ENCODE measurements at places on chromosomes 3 and 15.

- H3K27ac ChIP-seq = no peak overlapping the region
- no peaks in the 10 kb centered on the region for H3K27me3 ChIP-seq
- peaks cover 15% of the 10 kb centered on the region for H3K36me3 ChIP-seq
- peaks cover 1% of the 10 kb centered on the region for H3K4me1 ChIP-seq
- DNase-seq = peak; percentile 14
These were observed 697 bp upstream of the TRIM69 start for GRCh38 chr15:44735482-44736180.

GRCh38 chr3:162740941-162741596 lies 1244.5 kb downstream of the OTOL1 start:
- H3K4me1 ChIP-seq = no peaks in the 10 kb centered on the region
- no peak overlapping the region for H3K27ac ChIP-seq
- H3K36me3 ChIP-seq = no peaks in the 10 kb centered on the region
- no peaks in the 10 kb centered on the region for H3K27me3 ChIP-seq
- no peak overlapping the region for H3K4me3 ChIP-seq
- no peak for DNase-seq

- DNase-seq = no peak
- H3K27me3 ChIP-seq = peaks cover 30% of the 10 kb centered on the region
- no peaks in the 10 kb centered on the region for H3K36me3 ChIP-seq
- H3K4me1 ChIP-seq = peaks cover 17% of the 10 kb centered on the region
- H3K4me3 ChIP-seq = no peak overlapping the region
- no peak overlapping the region for H3K27ac ChIP-seq
These were observed 30.1 kb upstream of the RPL32 start for GRCh38 chr3:12871404-12871983.

- H3K4me3 ChIP-seq = peak overlapping the region; percentile 82
- peaks cover 12% of the 10 kb centered on the region for H3K4me1 ChIP-seq
- H3K36me3 ChIP-seq = no peaks in the 10 kb centered on the region
- no peak for DNase-seq
These were observed 849 bp upstream of the HDAC11 start for GRCh38 chr3:13479332-13479581.

DNA sequence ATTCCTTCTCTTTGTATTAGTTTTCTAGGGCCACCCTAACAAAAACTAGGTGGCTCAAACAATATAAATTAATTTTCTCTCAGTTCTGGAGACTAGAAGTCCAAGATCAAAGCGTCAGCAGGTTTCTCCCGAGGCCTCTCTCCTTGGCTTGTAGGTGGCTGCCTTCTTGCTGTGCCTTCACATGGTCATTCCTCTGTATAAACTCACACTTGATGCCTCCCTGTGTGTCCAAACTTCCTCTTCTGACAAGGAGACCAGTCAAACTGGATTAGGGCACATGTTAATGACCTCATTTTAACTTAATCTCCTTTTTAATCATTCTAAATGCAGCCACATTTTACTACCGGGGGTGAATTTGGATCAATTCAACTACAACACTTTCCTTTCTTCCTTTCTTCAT lies 691.1 kb downstream of the DIPK2A start:
- no peaks in the 10 kb centered on the region for H3K36me3 ChIP-seq
- no peak for DNase-seq
- H3K27ac ChIP-seq = no peak overlapping the region
- H3K4me1 ChIP-seq = no peaks in the 10 kb centered on the region

DNA sequence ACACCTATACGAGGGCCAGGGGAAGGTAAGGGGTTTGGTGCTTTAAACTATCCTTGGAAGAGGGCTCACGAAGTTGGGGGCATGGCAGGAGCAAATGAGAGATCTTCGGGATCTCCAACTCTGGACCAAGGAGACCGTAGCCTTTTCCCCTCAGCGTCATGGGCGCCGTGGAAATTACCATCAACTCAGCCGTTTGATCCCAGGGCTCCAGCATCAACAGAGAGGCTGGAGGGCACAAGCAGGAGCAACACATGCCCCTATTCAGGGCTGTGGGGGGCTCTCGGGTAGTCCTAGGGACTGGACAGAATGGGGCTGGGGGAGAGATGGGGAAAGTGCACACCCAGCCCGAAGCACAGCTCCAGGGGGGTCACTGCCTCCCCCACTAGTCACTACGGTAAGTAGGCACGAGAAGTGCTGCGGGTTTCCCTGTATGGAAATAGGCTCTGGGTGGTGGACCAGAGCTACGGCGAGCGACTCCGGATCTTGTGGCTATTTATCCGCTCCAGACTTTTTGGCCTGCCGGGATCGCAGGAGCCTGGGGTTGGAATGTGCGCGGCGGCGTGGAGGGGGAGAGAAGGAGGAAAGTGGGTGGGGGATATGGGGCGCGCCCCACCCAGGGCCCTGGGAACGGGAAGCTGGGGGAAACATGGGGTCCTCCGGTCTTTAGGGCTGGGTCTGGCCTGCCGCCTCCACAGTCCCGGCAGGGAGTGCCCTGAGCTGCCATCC lies 539 bp upstream of the LAMB2 start:
- DNase-seq = peak; percentile 94
- H3K4me1 ChIP-seq = peaks cover 41% of the 10 kb centered on the region
- peaks cover 4% of the 10 kb centered on the region for H3K27me3 ChIP-seq
- H3K36me3 ChIP-seq = peaks cover 33% of the 10 kb centered on the region
- H3K27ac ChIP-seq = peak overlapping the region; percentile 91
- H3K4me3 ChIP-seq = peak overlapping the region; percentile 73

- peaks cover 6% of the 10 kb centered on the region for H3K4me1 ChIP-seq
- no peaks in the 10 kb centered on the region for H3K36me3 ChIP-seq
- H3K27ac ChIP-seq = peak overlapping the region; percentile 19
- no peak overlapping the region for H3K4me3 ChIP-seq
These were observed 196.7 kb downstream of the PLCH1 start for GRCh38 chr3:155548195-155548594.

DNA sequence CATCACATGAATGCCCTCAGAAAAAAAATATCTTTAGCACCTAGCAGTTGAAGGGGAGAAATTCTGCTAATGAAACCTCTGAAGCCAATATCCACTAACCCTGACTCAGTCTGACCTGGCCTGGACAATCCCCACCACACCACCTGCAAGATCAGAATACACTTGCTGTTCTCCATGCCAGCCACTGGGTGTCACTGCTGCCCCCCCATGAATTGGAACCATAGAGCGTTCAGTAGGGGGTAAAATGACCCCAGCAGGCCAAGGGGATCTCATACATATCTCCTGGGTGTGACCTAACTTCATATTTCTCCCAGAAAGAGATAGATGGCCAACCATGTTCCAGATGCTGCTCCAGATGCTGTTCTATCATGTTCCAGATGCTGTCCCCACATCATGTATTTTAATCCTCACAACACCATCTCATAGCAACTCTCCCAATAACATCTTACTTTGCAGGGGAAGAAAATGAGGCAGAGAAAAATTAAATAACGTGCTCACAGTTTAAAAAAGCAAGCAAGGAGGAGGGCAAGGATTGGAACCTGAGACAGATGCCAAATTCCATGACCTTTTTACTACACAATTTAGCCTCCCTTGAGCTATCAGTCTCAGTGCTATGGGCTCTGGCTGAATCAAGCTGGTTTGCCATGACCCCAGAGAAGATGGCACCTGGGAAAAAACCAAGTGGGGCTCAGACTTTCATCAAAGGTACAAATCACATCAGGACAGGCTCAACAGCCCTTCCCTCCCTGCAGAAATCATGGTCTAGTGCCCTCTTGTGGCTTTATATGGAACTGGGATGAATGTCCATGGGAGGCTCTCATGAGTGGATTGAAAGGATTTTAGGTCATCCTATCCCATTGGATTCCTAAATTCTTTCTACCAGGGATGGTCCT lies 12.4 kb downstream of the NTRK3 start:
- H3K36me3 ChIP-seq = no peaks in the 10 kb centered on the region
- H3K4me1 ChIP-seq = peaks cover 3% of the 10 kb centered on the region
- no peak overlapping the region for H3K4me3 ChIP-seq
- H3K27ac ChIP-seq = no peak overlapping the region

- DNase-seq = no peak
- H3K4me3 ChIP-seq = no peak overlapping the region
- no peak overlapping the region for H3K27ac ChIP-seq
These were observed 60.7 kb downstream of the CAPN7 start for GRCh38 chr3:15266510-15267376.

DNA sequence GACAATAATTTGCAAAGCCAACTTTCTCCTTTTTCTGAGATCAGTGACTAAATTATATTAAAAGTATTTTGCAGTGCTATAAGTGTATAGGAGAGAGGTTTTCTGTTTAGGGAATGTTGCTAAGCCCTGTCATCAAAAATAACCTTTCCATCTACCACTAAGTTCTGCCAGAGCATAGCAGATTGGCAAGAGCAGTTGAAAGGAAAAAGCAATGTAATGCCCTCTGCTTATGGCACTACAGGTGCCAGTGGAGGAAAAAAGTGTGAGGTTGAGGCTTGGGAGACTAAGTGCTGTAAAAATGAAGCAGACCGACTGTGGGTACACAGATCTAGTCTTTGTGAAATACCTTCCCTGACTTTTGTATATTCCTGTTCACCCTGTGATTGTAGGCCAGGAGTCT lies 11.5 kb downstream of the FILIP1L start:
- H3K4me3 ChIP-seq = no peak overlapping the region
- DNase-seq = no peak
- H3K4me1 ChIP-seq = peaks cover 10% of the 10 kb centered on the region
- H3K27ac ChIP-seq = no peak overlapping the region
- no peaks in the 10 kb centered on the region for H3K36me3 ChIP-seq
- H3K27me3 ChIP-seq = no peaks in the 10 kb centered on the region

- H3K36me3 ChIP-seq = peaks cover 3% of the 10 kb centered on the region
- no peak overlapping the region for H3K27ac ChIP-seq
- no peaks in the 10 kb centered on the region for H3K4me1 ChIP-seq
- no peak for DNase-seq
- H3K4me3 ChIP-seq = no peak overlapping the region
These were observed 134.7 kb downstream of the NR2E3 start for GRCh38 chr15:71945012-71945411.

- no peak for DNase-seq
- peaks cover 4% of the 10 kb centered on the region for H3K4me1 ChIP-seq
- no peaks in the 10 kb centered on the region for H3K36me3 ChIP-seq
- no peaks in the 10 kb centered on the region for H3K27me3 ChIP-seq
- no peak overlapping the region for H3K4me3 ChIP-seq
These were observed 160.8 kb downstream of the ALCAM start for GRCh38 chr3:105527535-105527934.

GRCh38 chr3:67357610-67358458 lies 296.6 kb downstream of the SUCLG2 start:
- H3K27ac ChIP-seq = no peak overlapping the region
- H3K27me3 ChIP-seq = no peaks in the 10 kb centered on the region
- DNase-seq = peak; percentile 40
- H3K36me3 ChIP-seq = no peaks in the 10 kb centered on the region
- no peak overlapping the region for H3K4me3 ChIP-seq

GRCh38 chr3:25592510-25592968 lies 72.2 kb downstream of the TOP2B start:
- no peak overlapping the region for H3K4me3 ChIP-seq
- no peaks in the 10 kb centered on the region for H3K36me3 ChIP-seq
- no peaks in the 10 kb centered on the region for H3K27me3 ChIP-seq
- peaks cover 8% of the 10 kb centered on the region for H3K4me1 ChIP-seq

GRCh38 chr3:106457281-106458180 lies 588.7 kb upstream of the CBLB start:
- peak; percentile 28 for DNase-seq
- H3K27me3 ChIP-seq = no peaks in the 10 kb centered on the region

DNA sequence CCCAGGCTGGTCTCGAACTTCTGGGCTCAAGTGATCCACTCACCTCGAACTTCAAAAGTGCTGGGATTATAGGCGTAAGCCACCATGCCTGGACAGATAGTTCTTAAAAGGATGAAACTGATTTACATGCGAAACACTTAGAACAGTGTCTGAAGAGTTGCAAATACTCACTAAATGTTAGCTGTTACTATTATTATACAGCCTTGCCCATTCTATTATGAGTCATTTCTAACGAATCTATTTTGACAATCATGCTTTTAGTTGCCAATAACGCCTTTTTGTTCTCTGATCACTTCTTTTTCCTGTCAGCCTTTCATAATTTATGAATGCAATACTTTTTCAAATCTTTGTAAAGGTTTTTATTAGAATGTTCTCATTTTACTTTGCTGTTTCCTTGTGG lies 112.7 kb downstream of the SNRK start:
- no peaks in the 10 kb centered on the region for H3K4me1 ChIP-seq
- H3K27ac ChIP-seq = no peak overlapping the region
- peaks cover 3% of the 10 kb centered on the region for H3K36me3 ChIP-seq
- H3K27me3 ChIP-seq = no peaks in the 10 kb centered on the region
- DNase-seq = no peak

GRCh38 chr15:93209690-93210445 lies 120.9 kb upstream of the RGMA start:
- H3K36me3 ChIP-seq = no peaks in the 10 kb centered on the region
- DNase-seq = no peak
- H3K27me3 ChIP-seq = no peaks in the 10 kb centered on the region
- no peak overlapping the region for H3K27ac ChIP-seq
- no peak overlapping the region for H3K4me3 ChIP-seq
- H3K4me1 ChIP-seq = peaks cover 2% of the 10 kb centered on the region

DNA sequence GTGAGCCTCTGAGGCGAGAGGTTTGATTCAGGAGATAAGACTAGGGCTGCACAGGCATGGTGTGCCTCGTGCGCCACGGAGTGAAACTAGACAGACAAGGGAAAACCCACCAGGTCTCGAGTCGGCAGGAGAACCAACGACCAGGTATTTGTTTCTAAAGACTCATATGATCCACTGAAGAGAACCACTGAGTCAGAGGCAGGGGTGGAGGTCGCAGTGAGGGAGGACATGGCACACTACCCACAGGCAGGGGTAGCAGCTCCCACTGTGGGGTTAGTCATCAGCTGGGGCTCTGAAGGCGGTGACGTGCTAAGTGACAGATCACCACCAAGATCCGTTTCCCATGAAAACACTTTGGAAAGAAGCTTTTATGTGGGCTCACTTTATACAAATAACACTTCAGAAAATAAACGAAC lies 45.7 kb downstream of the CHSY1 start:
- H3K27ac ChIP-seq = peak overlapping the region; percentile 43
- DNase-seq = peak; percentile 89
- H3K36me3 ChIP-seq = no peaks in the 10 kb centered on the region
- no peak overlapping the region for H3K4me3 ChIP-seq
- H3K27me3 ChIP-seq = no peaks in the 10 kb centered on the region

- peaks cover 13% of the 10 kb centered on the region for H3K36me3 ChIP-seq
- H3K4me3 ChIP-seq = no peak overlapping the region
- no peak for DNase-seq
- no peaks in the 10 kb centered on the region for H3K27me3 ChIP-seq
- peak overlapping the region; percentile 58 for H3K27ac ChIP-seq
These were observed 13.2 kb downstream of the SMAD6 start for GRCh38 chr15:66715181-66715624.

GRCh38 chr3:132822266-132822665 lies 100.1 kb upstream of the NPHP3 start:
- no peak overlapping the region for H3K4me3 ChIP-seq
- H3K4me1 ChIP-seq = no peaks in the 10 kb centered on the region
- H3K27me3 ChIP-seq = no peaks in the 10 kb centered on the region
- no peak for DNase-seq

- peak; percentile 65 for DNase-seq
- H3K36me3 ChIP-seq = no peaks in the 10 kb centered on the region
- H3K4me1 ChIP-seq = no peaks in the 10 kb centered on the region
- no peak overlapping the region for H3K27ac ChIP-seq
These were observed 463.3 kb downstream of the MAGI1 start for GRCh38 chr3:65575376-65575840.

All from mesenchymal stem cell (in vitro differentiated cells and primary cell).